ENCODE measurements at places on chromosomes 13 and 19. TPM values are rescaled to one million over a fixed set of nuclear protein-coding genes. Genes with fewer than 3 reads are reported as not detected.

- no peak for DNase-seq
Observed at GRCh38 chr19:11494634-11495285, 10.9 kb downstream of the ZNF653 start.

DNA sequence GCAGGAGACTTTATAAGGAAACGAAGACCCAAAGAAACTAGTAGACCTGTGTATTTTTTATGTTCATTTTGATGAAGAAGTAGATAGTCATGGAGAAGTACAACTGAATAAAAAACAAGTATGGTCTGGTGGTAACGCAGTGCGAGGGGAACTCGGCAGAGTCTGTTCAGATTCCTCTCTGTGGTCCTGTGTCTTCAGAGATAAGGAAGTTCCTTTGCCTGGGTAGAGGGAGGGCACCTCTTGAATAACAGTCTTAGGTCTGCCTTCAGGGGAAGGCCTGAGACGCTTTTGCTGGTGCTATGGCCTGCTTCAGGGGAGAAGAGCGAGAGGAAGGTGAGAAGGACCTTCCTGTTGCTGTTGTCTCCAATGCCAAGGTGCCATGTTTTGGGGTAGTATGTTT lies 25.9 kb upstream of the SLC46A3 start:
- DNase-seq: no peak

Gene SERPINE3
- not detected for polyA plus RNA-seq

GRCh38 chr13:27309967-27310598 lies 39.5 kb downstream of the RASL11A start:
- no peak for DNase-seq

GRCh38 chr13:41547251-41548000 lies 90.1 kb downstream of the RGCC start:
- peak; percentile 25 for DNase-seq

- DNase-seq: peak; percentile 82
Observed at GRCh38 chr19:11152318-11153062, 3.1 kb downstream of the SPC24 start.

DNA sequence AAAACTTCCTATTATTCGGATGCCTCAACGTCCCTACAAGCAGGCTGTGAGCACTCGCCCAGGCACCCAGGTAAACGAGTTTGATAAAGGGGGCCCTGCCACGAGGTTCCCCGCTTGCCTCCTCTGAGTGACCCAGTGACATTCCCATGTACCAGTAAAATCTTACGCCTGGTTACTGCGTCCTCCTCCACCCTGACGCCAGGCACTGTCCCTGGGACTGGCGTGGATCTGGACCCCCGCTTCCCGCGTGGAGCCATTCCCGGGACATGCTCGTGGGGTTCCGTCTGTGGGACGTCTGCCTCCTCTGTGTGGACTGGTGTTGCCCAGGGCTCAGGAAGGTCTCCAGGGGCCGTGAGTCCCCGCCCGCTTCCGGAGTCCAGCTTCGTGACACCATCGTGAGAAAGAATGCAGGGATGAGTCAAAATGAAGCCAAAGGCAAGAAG lies 407 bp upstream of the ZNF550 start:
- peak; percentile 60 for DNase-seq

Gene ZNF541
- 0.06 TPM for polyA plus RNA-seq

DNA sequence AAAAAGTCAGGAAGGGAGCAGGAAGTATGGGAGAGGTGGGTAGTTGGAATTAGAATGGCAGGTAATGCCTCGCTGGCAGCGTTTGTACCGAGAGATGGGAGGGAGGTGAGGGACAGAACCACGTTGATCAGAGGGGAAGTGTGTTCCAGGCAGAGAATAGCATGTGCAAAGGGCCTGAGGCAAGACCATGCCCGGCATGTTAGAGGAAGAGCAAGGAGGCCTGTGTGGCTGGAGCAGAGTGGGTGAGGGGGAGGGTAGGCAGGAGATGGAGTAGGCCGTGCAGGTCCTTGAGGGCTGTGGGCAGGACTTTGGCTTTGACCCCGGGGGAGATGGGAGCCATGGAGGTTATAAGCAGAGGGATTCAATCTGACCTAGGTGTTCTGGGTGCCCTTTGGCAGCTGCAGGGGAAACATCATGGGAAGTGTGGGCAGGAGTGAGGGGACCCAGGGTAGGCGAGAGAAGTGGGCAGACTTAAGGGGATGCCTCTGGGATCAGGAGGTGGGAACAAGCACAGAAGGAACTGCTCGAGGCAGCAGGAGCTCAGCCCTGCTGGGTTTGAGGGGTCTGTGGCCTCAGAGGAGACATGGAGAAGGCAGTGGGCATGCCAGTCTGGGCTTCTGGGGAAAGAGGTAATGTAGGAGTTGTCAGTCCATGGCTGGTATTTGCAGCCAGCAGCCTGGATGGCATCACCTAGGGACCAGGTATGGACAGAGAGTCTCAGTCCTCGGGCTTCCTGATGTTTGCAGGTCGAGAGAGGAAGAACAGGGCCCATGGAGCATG lies 48.8 kb downstream of the CD320 start:
- DNase-seq: peak; percentile 20

Gene ZNF135
- 1.3 TPM for polyA plus RNA-seq

Gene ELSPBP1
- not detected for polyA plus RNA-seq

GRCh38 chr13:29315847-29316246 lies 279.6 kb downstream of the SLC7A1 start:
- no peak for DNase-seq

Gene PALM3
- not detected for polyA plus RNA-seq

Gene SLC27A5
- 10.6 TPM for polyA plus RNA-seq

DNA sequence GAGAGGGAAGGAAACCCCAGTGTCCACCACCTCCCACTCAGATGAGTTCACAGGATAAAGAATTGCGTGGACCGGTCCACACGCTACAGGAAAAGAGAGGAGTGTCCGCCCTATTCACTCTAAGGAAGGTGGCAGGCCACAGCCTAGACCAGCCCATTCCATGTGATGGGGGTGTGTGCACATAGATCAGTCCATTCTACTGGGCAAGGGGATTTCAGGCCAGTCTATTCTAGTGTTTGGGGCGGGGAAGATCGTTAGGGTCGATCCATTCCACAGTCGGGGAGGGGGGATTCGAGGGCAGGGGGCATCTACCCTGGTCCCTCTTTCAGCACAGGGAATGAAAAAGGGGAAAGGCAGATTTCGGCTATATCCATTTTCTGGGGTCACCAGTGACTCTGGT lies 7.8 kb downstream of the FIZ1 start:
- peak; percentile 18 for DNase-seq

GRCh38 chr13:79271616-79272015 lies 134.4 kb downstream of the RBM26 start:
- no peak for DNase-seq

GRCh38 chr13:113959198-113959597 lies 14.7 kb downstream of the C13orf46 start:
- DNase-seq: no peak

DNA sequence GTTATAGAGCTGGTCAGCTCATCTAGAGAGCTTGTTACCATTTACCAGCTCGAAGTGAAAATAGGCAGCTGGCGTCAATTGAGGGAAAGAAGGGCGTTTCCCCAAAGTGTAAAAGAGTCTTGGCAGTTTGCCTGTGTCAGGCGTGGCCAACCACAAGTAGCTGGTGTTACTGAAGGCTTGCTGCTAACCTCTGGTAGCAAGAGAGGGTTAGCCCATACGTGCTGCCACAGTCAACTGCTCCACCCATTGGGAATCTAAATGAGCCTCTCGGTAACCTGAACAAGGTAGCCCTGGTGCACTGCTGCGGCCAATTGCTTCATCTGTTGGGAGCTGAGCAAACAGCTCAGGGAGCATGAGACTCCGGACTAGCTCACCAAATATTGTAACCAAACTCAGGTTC lies 314.9 kb upstream of the SLITRK5 start:
- DNase-seq: no peak

DNA sequence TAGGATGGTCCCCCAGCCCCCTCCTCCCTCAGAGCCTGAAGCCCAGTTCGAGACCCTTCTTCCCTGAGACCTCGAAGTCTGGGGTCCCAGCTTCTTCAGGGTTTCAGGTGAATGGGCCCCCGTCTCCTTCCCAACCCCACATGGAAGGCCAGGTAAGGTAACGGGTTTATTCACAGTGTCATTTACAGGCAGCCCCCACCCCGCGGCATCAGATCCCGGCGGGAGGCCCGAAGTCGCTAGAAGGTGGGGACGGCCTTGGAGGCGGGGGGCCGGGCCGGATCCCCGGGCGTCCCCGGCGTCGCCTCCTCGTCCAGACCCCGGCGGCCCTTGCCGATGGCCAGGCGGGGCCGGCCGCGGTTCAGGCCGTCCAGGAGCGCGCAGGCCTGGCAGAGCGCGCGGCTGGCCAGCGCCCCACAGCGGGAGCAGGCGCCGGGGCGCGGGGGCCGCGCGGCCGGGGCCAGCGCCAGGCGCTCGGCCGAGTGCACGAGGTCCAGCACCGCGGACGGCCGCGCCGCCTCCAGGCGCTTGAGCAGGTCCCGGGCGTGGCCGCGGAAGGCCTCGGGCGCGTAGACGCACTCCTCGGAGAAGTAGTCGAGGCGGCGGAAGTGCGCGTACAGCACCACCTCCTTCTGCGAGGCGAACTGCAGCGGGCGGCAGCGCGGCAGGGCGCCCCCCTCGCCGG lies 9.7 kb downstream of the CTU1 start:
- no peak for DNase-seq

Gene VAV1
- 0.38 TPM for polyA plus RNA-seq

Gene ZNF324
- polyA plus RNA-seq: 2.1 TPM

DNA sequence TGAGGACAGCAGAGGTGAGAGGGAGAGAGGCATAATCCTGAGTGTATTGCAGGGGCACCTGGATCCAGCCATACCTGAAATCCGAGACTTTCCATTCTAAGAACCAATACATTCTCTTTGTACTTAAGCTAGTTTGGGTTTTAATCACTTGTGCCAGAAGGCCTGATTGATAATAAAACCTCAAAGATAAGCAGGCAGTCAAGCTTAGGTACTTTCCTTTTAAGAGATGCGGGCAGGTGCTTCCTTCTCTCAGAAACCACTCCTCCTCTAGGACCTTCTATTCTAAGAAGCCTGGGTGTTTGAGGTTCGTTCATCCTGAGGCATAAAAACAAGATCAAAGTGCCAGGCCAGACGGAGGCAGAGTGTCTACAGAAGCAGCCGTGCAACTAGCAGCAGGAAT lies 22.2 kb downstream of the FAM187B start:
- no peak for DNase-seq

DNA sequence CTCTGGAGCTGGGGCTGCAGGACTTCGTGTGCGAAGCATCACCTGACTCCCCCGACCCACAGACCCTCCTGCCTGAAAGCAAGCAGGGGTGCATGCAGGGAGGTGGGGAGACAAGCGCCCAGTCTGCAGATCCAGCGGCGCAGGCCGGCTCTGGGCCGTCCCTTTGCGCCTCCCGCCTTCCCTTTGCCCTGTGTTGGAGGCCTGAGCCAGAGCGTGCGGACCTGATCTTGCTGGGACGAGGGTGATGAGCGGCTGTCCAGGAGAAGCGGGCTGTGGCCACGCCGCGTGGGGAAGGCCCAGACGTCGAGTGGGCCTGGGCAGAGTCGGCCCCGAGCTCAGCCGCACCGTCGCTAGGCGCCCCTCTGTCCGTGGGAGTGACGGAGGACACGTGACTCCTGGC lies 5.3 kb upstream of the GRTP1 start:
- DNase-seq: no peak

- DNase-seq: no peak
Observed at GRCh38 chr19:16922592-16922934, 33.8 kb downstream of the F2RL3 start.

DNA sequence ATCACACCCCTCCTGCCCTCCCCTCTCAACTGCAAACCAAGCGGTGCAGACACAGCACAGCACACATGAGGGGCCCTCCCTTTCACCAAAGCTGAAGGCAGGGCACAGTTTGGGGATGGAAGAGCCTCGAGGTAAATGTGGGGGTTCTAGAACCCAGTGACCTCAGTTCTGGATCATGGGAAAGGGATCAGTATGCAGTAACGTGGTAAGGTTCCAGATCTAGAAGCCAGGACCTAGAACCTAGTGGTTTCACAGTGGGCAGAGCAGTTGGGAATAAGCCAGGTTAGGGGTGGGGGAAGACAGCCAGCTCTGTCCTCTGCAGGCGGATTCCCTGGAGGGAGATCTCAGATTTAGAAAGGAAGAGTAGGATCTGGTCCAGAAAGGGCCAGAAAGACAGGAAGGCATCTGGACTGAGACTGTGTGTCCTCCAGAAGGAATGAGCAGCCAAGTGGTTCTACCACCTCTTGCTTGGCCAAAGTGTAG lies 3.1 kb downstream of the FTL start:
- DNase-seq: no peak

Gene ATXN8OS
- polyA plus RNA-seq: not detected

- DNase-seq: no peak
Observed at GRCh38 chr19:2887391-2887914, 13.3 kb upstream of the ZNF57 start.

Data from psoas muscle (tissue), 8 donors.